Fibroblast of skin of left biceps (primary cell): ENCODE measurements at places on chromosomes 7 and 10.

- DNase-seq = no peak
These were observed 10.3 kb downstream of the FAM241B start for GRCh38 chr10:69640196-69640980.

DNA sequence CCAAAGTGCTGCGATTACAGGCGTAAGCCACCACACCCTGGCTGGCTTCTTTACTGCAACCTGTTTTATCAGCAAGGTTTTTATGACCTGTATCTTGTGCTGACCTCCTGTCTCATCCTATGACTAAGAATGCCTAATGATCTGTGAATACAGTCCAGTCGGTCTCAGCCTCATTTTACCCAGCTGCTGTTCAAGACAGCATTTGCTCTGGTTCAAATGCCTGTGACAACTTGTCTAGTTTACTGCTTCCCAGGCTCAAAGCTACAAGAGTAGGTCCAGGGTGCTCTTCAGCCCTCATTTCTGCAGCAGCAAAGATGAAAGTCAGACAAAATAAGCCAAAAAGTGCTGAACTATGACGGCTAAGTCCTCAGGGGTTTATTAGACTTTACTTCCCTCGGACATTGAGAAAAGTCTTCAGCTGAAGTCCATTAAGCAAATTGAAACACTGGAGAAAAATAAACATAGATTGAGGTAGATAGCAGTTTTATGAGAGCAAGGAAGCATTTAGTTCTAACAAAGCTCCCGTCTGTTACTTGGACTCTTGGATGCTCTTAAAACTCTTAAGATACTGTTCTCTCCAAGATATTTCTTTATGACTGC lies 12.5 kb upstream of the LYZL1 start:
- no peak for DNase-seq

DNA sequence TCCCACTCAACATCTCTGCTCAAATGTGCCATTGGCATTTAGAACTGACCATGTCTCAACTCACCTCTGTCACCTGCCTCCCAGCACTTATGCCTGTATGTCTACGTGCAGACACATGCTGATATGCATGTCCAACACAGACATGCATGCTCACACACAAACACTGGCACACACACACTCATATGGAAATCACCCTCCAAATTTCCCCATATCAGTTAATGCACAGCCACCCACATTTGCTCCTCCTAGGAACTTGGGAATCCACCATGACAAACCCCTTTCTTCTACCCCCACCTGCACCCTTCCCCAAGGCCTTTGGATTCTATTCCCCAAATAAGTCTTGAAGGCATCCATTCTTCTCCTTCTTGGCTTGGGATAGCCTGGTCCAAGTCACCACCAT lies 4.4 kb downstream of the FAM170B start:
- no peak for DNase-seq

DNA sequence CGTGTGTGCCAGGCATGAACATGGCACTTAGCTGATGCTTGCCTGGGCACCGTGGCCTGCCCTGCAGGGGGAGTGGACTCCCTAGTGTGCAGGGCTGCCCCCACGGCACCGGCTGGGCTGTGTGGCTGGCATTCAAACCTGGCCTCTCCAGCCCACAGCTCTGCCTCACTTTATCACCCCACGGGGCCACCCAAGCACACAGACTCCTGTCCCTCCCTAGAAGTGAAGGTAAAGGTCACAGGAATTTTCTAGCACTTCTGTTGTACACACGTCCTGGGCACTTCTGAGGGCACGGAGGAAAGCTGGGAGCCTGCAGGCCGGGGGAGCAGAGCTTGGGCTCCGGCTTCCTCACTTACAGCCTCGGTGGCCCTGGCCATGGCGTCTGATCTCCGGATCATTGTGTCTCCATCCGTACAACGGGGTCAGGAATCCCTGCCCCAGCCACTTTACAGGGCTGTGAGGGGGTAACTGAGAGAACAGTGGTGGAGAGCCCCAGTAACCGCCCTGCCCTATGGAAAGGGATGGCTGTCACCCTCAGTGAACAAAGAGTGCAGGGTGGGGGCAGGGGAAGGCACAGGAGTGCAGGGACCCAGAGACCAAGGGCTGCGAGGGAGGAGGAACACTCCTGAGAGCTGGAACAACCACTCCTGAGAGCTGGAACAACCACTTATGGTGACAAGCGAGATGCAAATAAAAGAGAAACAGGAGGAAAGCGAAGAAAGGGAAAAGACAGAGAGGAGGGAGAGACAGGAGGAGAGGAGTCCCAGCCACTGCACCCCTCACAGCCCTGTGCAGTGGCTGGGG lies 3.9 kb upstream of the PYROXD2 start:
- no peak for DNase-seq

GRCh38 chr7:77811516-77812289 lies 13.1 kb downstream of the PHTF2 start:
- no peak for DNase-seq

GRCh38 chr10:120799849-120800248 lies 51.3 kb upstream of the WDR11 start:
- DNase-seq = no peak

GRCh38 chr7:17195576-17195975 lies 102.9 kb upstream of the AHR start:
- no peak for DNase-seq

- no peak for DNase-seq
These were observed 160.9 kb upstream of the NEBL start for GRCh38 chr10:21057989-21058388.

DNA sequence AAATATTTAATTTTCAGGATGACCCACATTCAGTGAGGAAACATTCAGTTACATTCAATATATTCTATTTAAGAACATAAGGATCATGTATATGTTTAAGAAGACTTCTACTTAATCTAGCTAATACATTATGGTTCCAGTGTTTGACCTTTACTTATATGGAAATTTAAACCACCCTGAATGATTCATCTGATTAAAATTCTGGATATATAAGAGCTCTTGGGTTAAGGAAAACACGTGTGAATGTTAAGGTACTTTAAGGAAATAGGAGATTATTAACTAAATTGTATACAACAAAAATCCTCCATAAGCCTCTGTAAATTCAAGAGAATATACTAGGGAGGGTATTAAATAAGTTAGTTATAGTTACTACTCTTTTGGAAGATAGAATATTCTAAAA lies 40.9 kb downstream of the HDAC9 start:
- DNase-seq = no peak

DNA sequence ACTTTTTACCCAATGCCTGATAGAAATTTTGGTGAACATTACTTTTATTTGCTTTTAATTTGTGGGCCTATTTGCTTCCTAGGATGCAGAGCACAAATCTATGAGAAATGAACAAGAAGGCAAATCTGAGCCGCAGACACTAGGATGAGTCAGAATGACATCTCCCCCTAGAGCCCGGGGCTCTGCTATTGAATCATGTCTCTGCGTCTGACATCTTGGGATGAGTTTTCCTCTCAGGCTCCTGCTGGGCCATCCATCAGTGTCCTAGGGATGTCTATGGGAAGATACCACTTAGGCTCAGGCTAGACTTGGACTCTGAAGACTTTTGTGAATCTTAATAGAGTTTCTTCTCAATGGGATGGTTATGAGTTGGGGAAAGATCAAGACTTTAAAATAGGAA lies 157.3 kb upstream of the MTPN start:
- no peak for DNase-seq

DNA sequence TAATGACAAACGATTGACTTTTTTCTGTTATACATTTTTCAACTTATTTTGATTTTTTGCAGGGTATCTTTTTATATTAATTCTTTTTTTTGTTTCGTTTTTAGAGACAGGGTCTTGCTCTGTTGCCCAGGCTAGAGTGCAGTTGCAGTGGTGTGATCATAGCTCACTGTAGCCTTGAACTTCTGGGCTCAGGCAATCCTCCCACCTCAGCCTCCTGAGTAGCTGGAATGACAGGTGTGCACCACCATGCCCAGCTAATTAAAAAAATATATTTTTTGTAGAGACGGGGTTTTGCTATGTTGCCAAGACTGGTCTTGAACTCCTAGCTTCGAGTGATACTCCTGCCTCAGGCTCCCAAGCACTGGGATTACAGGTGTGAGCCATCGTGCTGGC lies 601.3 kb downstream of the PARD3 start:
- no peak for DNase-seq

DNA sequence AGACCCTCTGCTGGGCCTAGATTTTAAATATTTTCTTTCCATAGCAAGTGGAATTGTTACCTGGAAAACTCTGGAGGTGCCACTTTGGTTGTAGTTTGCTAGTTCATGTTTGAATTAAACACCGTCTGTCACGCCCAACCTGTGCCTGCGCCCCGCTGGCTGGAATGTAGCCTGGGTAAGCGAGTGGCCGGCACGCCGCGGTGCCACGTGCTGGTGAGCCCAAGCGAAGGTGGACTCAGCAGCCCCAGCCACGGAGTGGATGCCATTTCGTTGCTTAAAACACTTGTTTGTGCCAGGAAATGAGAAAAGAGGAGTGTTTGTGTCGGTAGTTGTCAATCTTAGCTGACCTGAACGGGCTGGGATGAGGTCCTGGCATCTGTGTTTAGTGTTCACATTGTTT lies 2.7 kb downstream of the GET4 start:
- DNase-seq = no peak

GRCh38 chr10:101367569-101368453 lies 13.8 kb downstream of the BTRC start:
- peak; percentile 32 for DNase-seq

GRCh38 chr7:128665057-128665456 lies 7.0 kb upstream of the GARIN1A start:
- DNase-seq = no peak

DNA sequence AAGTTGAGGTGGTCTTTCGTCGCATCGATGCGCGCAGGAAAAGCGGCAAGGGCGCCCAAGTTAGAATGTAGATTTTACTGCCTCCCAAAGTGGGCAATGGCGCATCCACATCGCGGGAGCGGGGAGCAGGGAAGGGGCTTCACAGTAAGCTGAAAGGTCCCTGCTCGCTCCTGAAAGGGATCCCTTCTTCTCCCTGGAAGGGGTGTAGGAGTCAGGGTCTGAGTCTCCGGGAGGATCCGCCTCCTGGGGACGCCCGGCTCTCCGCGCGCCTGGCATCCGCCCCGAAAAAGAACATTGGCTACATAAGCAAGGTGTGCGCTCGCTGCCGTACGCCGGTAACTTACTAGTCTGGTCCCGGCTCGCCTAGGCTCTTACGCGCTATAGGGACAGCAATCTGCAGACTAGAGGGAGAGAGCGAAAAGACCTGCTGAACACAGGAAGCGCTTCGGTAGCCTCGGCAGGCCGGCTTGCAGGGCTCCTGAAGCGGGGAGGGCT lies 804 bp downstream of the UNC5B start:
- DNase-seq = no peak

DNA sequence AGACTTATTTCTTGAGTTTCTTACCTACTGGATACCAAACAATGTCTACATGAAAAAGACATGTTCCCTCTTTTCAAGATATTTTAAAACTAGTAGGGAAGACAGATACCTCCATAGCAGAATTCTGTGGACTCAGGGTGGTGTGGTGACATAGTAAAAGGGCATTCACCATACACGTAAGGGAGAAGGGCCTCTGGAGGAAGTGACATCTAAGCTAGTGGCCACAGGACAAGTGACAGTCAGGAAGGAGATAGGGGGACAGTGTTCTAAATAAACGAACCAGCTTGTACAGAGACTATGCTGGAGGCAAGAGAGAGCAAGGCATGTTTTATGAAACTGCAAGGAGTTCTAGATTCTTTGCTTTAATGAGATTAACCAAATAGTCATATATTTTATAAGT lies 321.7 kb upstream of the LRGUK start:
- DNase-seq = no peak

GRCh38 chr7:151247611-151248345 lies 716 bp downstream of the SMARCD3 start:
- no peak for DNase-seq

DNA sequence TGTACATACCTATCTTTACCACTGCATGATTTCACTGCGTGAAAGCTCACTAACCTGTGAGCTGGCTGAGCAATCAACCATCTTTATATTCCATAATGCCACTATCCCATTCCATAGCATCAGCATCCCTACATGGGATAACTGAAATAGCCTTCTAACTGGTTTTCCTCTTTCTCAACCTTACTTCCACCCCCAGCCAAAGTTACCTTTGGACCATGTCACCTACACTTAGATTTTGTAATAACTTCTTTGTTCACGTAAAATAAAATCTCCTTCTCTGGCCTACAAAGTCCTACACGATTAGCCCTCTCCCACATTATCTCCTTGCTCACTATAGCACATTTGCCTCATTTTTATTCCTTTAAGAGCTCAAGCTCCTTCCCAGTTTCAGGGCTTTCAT lies 2.5 kb downstream of the PSMA2 start:
- DNase-seq = no peak

DNA sequence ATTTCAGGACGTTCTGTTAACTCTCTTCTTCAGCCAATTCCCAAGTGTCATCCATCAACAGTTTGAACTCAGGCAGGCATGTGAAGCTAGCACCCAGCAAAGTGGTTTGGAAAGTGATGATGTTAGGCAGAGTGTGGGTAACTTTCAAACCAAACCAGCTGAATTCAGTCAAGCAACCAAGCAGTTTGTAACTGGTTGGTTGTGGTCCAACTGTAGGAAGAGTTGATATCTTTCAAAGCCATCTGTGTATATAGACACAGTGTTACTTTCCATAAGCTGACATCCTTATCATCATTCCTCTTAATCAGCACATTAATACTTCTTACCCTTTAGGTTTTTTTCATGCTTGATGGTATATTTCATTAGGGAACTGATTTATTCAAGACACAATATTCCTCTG lies 72.2 kb upstream of the NUPR2 start:
- DNase-seq = no peak

GRCh38 chr7:73936967-73937366 lies 76.0 kb downstream of the TMEM270 start:
- no peak for DNase-seq

DNA sequence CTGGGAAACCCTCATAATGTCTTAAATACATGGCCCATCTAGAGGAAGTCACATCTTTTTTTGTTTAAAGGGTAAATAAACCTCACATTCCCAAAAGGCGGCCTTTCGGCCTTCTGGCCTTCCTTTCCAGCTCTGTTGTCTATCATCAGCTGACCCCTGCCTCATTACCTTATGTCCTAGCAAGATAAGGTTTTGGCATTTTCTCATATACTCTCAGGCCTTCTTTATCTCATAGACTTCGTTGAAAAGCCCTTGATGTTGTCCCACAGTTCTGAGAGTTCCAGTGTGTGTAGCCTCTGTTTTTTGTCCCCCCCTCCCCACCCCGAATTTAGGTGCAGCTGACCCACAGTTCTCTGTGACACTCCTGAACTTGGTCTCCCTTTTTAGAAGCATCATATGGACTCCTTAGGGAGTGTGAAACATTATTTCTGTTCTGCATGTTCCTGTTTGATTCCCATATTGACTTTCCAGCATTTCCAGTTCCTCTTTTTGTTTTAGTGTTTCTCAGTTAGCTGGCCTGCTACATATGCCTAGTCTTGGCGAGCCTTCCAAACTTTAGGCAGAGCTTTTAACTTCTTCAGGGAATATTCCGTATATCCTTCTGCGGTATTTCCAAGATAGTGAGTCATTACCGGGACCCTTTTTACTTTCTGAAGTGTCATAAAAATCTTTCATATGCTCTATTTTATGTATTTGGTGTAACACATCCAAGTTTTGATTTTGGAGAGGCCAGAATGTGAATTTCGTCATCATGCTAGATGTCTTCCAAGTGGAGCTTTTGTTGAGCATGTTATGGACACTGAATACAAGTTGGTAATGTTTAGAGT lies 138.5 kb downstream of the LRRC4 start:
- DNase-seq = no peak

GRCh38 chr7:170551-171363 lies 21.6 kb upstream of the FAM20C start:
- DNase-seq = no peak

- no peak for DNase-seq
These were observed 770.9 kb downstream of the TNS3 start for GRCh38 chr7:46810986-46811385.
